ENCODE measurements at places on chromosomes 4 and X.
A peak's percentile ranks its signal among the peaks of the same experiment; 100 is the strongest.

GRCh38 chr4:53005808-53006207, 143.7 kb downstream of the RASL11B start:
- DNase-seq: no peak

- DNase-seq: no peak
Observed at GRCh38 chr4:2256781-2257191, 5.1 kb downstream of the MXD4 start.

DNA sequence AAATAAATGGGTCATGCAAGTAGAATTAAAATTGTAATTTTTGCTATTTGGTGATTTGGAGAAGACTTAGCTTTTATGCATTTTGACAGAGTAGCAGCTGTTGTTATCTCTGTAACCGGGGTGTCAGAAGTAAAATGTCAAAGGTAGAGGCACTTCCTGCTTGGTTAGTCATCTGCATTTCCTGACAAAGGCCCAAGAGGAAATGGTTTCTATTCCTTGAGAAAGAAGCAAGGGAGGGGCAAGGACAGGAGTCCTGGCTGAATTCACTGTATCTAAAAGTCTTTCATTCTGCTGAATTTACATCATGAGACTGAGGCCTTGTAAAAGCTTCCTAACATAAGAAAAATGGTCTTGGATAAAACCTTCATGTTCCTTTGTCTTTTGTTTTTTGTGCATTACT, 550.9 kb upstream of the BOD1L1 start:
- DNase-seq: peak; percentile 33

DNA sequence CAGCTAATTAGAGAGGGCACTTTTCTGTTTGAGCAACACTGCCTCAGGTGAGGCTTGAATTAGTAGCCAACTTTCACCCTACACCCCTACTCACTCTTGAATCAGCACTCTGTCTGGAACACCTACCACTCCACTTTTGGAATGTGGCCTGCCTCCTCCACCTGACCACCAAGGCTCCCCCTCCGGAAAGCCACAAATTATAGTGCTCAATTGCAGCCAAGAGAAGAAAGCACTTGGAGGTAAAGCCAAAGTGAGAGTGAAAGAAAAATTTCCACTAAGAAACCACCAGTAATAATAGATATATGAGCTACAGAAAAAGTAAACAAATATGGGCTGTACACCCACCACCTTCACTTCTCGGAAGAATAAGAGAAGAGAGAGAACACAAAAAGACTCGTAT, 41.1 kb downstream of the PPP3CA start:
- DNase-seq: no peak

DNA sequence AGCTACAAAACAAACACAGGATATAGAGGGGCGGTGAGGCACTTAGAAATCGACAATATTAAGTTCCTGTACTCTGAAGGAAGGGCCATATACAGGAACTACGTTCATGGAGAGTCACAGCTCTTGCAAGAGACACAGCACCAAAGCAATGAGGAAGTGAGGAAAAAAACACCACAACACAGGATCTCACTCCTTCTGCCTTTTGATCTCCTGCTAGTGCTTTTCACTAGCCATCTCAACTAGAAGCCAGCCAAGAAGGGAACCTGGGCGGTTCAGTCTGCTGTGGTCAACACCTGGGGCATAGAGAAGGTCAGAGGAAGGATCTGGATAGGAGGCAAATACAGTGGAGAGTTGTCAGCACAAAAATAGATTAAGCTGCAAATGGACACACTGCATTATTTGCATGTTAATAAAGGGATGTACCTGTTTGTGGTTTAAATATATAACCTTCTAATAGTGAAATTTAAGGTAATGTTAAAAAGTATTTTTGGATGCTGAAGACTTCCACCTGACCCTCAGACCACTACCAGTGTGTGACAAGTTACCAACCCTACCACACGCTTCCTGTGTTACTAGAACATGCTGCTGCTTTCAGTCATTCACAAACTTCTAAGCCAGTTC, 104.6 kb downstream of the DTHD1 start:
- DNase-seq: peak; percentile 85

DNA sequence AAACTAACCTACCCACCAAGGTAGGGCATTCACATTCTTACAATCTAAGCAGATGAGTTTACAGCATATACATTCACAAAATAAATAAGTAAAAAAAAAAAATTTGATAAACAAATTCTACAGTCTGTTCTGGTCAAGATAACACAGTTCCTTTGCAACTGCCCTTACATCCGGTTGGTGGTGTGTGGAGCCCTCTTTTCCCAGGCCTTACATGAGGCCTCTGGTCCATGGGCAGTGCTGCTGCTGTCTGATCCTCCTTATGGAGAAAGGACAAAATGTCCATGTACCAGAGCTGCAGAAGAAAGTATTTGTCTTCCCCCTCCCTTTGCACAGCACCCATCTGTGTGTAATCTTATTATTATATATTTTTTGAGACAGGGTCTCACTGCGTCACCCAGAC, 2.2 kb upstream of the SEPTIN11 start:
- no peak for DNase-seq

DNA sequence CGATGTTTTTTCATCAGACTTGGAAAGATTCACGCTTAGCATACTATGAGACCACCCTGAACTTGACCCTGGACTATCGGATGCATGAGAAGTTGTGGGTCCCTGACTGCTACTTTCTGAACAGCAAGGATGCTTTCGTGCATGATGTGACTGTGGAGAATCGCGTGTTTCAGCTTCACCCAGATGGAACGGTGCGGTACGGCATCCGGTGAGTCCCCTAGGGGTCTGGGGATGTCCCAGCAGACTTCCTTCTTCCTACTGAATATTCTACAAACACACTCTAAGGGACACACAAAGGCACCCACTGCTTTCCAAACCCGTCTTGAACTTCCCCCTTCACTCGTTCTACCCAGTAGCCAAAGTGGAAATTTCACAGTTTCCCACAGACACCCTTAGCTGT, 9.3 kb downstream of the GABRQ start:
- DNase-seq: no peak

GRCh38 chr4:2245787-2246275, 3.9 kb upstream of the HAUS3 start:
- DNase-seq: peak; percentile 2

- DNase-seq: no peak
Observed at GRCh38 chrX:139933904-139934303, 1.1 kb upstream of the ATP11C start.

DNA sequence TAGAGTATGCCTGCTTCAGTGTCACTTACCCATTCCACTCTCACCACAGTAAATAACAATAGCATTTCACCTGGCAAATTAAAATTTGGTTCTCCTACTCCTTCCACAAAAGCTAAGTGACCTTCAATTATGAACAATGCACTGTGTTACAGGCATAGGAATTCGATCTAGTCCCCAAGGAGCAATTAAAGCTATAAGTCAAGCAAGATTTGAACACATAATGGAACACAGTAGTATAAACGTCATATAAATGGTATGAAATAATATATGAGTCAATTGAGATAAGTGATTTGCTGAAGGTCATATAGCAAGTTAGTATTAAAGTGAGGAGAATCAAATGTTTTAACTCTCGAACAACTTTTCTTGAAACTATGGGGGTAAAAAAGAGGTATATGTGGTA, 65.8 kb downstream of the ARAP2 start:
- DNase-seq: no peak

- no peak for DNase-seq
Observed at GRCh38 chrX:39720945-39721344, 376.8 kb downstream of the BCOR start.

- DNase-seq: no peak
Observed at GRCh38 chr4:183898456-183898855, 6.7 kb upstream of the STOX2 start.

- DNase-seq: no peak
Observed at GRCh38 chr4:148216866-148217814, 225.1 kb downstream of the NR3C2 start.

DNA sequence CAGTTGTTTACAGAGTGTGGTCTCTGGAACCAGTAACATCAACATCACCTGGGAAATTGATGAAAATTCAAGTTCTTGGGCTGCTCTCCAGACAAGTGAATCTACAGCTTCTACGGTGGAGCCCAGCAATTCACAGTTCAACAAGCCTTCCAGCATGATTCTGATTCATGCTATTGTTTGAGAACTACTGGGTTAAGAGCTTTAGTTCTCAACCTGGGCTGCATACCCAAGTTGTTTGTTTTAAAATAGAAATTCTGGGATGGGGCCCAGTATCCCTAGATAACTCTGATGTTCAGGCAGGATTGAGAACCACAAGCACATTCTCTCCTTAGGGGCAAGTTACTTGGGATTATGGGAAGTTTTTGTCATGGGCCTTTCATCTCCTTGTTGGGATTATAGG, 37.9 kb upstream of the PGK1 start:
- no peak for DNase-seq

Data from CD14-positive monocyte (primary cell).